ENCODE measurements at places on chromosomes 3 and 15.

DNA sequence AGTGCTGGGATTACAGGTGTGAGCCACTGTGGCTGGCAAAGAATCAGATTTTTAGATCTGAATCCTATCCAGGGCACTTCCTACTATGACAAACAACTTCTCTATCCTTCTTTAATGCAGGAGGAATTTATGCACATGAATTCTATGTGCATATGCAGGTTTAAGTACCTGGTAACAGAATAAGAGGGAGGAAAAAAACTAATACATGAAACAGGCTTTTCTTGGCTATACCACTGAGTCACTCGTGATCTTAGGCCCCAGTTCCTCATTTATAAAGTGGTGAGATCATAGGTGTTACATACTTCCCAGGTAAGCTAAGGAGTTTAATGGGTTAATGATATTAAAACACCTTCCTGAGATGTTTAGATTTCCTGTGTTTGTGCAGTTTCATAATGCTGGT is 108.2 kb downstream of the TP63 start:
- DNase-seq: no peak

DNA sequence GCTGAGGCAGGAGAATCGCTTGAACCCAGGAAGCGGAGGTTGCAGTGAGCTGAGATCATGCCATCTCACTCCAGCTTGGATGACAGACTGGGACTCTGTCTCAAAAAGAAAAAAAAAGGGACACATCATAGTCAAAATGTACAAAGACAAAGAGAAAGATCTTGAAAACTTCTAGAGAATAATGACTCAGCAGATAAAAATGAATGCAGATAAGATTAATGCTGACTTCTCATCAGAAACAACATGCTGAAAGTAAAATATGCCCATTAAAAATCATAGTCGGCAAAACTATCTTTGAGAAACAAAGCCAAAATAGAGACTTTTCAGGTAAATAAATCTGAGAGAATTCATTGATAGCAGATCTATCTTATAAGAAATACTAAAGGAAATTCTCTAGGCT is 271.1 kb upstream of the GPR149 start:
- DNase-seq: no peak

- DNase-seq: peak; percentile 36
Measured at GRCh38 chr15:89647191-89647851, 7.9 kb downstream of the KIF7 start.

GRCh38 chr3:194168994-194169393 is 33.0 kb downstream of the HES1 start:
- no peak for DNase-seq

- DNase-seq: no peak
Measured at GRCh38 chr15:33766389-33766788, 201.9 kb upstream of the CHRM5 start.

DNA sequence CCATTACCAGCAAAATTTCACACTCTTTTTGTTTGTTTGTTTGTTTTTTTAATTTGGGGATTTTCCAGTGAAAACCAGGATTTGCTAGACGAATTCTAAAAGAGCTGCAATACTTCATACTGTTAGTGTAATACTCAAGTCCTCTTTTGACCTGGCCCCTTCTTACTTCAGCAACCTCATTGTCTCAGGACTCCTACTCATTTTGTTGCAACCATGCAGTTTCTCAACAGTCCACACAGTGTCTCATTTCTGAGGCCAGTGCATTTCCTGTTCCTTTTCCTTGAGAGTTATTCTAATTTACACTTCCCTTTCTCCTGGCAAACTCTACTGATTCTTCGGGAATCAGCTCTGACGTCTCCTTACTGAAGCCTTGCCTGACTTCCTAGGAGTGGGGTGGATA is 35.6 kb downstream of the NSUN3 start:
- no peak for DNase-seq

DNA sequence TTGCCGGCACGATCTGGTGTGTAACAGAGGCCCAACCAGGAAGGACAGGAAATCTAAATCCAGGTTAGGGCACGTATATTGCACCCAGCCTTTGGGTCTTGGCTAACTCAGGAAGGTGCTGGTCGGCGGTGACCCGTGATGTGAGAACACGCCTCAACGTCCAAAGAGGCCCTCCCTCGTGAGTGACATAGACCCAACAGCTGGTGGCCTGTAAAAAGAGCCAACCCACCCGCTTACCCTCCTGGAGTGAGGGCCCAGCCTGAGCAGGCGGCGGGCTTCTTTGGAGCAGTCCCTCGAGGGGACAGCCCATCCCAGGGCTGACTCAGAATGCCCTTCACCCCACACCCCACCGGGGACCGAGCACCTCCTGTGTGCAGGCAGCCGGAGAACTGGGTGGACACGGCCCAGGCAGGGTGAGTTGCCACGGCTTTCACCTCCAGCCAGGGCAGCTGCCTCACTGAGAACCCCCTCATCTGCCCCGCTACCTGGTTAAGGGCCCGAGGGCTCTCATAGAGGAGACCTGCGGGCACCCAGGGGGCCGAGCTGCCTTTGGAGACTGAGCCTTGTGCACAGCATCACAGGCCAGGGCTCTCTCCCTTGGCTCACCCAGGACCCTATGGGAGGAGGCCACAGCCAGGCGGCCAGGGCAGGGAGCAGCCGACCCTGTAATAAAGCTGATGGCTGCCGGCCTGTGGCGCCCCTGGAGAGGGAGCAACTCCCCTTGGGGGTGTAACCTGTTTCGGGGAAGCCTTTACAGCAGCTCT is 41.8 kb downstream of the ZNF710 start:
- no peak for DNase-seq

DNA sequence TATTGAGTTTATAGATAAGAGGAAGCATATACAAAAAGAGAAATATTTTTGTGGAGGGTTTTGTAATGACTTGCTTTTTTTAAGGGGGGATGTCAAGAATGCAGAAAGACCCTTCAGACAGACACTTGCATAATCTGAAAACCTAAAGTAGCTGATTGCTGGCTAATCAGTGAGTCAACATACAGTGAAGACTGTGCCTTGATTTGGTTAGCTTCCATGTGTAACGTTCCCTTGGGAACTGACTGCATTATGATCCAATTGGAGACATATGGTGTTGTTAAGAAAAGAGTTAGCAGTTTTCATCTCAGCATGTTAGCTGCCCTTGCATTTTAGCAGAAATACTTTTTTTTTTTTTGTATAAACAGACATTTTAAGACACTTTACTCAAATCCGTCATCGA is 483.2 kb downstream of the RBMS3 start:
- DNase-seq: peak; percentile 77

DNA sequence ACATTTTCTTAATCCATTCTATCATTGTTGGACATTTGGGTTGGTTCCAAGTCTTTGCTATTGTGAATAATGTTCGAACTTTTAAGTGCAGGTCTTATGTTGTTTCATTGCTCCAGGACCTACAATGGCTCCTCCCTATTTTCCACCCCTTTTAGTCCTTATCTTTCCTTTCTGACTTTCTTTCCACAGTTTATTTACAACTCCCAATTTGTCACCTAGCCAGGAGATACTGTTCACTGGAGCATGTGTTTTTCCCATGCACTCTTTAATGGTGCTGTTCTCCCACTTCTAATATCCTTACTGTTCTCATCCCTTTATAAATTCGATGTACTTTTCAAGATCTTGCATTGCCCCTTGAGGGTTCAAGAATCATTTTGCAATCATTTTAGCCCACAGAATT is 290.0 kb downstream of the WDR72 start:
- no peak for DNase-seq

GRCh38 chr15:95298729-95299128 is 1031.8 kb upstream of the NR2F2 start:
- no peak for DNase-seq

DNA sequence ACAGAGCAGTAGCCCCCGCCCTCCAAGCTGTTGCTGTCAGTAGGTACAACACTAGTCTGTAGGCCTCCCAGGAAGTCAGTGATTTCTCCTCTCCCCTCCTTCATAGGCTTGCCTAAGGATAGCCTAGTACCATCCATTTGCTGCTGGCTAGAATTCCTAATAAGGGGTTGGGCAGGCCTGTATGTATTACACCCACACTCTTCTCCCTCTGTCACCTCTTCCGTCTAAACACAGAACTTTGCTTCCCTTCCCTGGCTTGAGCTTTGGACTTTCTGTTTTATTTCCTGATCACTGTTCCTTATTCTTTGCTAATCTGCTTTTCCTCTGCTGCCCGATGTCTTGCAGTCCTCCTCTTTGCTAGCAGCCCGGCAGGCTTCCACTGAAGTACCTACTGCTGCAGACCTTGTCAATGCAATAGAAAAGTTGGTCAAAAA is 93.4 kb upstream of the UMPS start:
- no peak for DNase-seq

- DNase-seq: no peak
Measured at GRCh38 chr15:64624242-64624641, 151.1 kb downstream of the RBPMS2 start.

DNA sequence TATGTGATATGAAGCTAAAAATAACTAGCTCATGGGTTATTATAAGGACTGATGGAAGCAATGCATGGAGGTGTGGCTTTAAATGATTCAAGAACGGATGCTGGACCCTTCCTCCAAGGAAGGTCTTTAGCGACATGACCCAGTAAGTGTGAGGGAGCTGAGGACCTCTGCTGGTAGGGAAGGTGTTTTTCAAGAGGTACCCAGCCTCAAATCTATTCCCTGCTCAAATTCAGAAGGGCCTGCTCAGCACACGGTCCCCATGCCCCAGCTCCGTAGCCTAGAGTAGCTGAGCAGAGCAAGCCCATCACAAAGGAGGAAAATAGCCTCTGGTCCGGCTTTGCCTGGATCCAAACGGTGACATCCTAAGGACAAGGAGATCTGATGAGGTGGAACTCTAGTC is 266.2 kb upstream of the IGF1R start:
- DNase-seq: no peak

DNA sequence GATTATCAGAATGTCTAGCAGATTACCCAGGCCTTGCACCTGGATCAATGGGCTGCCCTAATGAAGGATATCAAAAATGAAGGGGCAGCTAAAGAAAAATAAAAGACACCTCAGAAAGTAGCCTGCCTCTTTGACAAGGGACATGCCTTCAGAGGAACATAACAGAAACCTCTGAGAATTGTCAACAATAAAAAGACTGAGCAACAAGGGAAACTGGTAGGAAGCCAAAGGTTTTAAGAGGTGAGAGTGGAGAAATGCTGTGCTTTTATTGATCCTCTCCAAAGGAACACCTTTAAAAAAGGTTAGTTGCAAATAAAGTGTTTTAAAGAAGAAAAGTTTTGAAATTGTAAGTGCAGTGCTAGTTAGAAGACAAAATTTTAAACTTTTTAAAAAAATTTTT is 187.8 kb upstream of the TTC14 start:
- DNase-seq: no peak

- no peak for DNase-seq
Measured at GRCh38 chr15:89486726-89487050, 9.7 kb downstream of the RHCG start.

DNA sequence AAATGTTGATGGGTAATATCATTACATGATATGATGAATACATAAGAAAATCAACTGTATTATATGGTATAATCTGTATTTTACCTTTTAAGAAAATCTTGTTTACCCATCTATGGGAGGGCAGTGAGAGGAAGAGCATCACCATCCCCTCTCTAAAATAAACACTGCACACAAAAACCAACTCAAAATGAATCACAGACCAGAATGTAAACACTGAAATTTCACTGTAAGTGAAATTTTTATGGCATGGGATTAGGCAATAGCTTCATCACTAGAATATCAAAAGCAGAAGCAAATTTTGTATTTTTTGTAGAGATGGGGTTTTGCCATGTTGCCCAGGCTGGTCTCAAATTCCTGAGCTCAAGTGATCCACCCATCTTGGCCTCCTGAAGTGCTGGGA is 26.2 kb downstream of the IFT80 start:
- peak; percentile 36 for DNase-seq

DNA sequence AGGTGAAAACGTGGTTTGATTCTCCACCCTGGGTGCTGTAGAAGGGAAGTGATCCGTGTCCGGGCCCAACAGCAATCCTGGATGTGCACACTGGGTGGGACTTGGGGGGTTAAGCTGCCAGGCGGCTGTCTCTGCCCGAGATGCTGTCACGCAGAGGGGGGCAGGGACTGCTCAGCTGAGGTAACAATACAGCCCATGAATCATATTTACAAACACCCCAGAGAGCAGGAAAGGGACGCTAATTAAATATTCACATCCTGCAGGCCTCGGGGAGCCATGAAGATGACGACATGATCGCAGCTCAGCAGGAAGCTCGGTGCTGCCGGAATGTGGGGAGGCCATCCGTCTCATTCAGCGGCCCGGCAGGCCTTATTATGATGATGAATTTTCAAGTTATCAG is 17.9 kb upstream of the CRABP1 start:
- DNase-seq: peak; percentile 67

GRCh38 chr3:141087076-141087777 is 36.1 kb downstream of the SPSB4 start:
- no peak for DNase-seq

- DNase-seq: peak; percentile 23
Measured at GRCh38 chr3:15638193-15638890, 36.8 kb downstream of the BTD start.

- no peak for DNase-seq
Measured at GRCh38 chr3:73121669-73122331, 60.3 kb downstream of the EBLN2 start.

DNA sequence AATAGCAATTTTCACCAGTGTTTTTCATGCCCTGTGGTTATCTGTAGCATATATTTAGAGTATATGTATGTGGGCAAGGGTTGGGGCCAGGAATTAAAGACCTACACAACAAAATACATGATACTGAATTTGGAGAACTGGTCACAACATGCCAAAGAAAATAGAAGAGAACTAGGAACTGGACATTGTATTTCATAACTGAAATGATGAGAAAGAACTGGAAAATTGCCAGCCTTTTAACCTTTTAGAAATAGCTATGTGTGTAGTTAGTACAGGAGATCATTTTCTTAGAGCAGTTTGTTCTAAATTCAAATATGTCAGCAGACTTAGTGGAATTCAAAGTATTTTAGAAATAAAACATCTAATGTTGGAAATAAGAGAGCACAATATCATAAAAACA is 227.1 kb upstream of the CGNL1 start:
- DNase-seq: peak; percentile 67

DNA sequence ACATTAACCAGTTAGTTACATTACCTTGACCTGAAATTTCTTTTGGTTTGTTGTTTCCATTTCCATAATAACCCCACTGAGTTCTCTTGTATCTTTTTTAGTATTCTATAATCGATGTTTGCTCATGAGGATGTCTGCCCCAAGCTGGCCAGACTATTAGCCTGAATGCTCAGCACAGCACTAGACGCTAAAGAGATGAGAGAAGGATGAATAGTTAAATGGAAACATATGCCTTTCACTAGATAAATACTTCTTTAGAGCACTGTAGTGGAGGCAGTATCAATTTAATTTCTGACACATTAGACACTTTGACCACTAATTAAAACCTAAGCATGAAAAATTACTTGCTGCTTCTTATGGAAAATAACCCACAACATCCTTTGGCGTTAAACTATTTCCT is 654.9 kb upstream of the KCNMB2 start:
- DNase-seq: no peak

- no peak for DNase-seq
Measured at GRCh38 chr3:102016417-102016816, 167.1 kb downstream of the NFKBIZ start.

GRCh38 chr3:138326866-138327595 is 2.6 kb downstream of the NME9 start:
- DNase-seq: no peak

- DNase-seq: no peak
Measured at GRCh38 chr3:127092776-127093175, 100.2 kb upstream of the PRR23E start.

- peak; percentile 89 for DNase-seq
Measured at GRCh38 chr15:41606997-41607396, 48.0 kb downstream of the TYRO3 start.
